HFFc6 (cell line): ENCODE measurements at places on chromosomes 6 and 20.

DNA sequence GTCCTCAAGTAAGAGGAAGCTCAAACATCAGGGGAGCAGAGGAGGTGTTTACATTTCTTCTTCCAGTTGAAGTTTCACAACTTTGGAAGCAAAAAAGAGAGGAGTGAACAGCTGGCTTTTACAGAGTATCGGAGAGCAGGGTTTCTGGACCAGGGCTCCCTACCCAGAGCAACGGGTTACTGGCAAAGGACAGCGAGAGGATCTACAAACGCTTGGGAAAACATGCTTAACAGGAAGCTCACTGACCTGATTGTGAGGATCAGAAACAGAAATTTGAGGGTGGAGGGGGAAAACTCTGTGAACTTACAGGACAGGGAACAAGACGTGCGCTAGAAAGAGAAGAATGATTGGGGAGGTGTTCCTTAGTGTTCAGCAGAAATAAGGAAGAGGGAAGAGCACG, 85.7 kb upstream of the TAB2 start:
- no peak for DNase-seq

DNA sequence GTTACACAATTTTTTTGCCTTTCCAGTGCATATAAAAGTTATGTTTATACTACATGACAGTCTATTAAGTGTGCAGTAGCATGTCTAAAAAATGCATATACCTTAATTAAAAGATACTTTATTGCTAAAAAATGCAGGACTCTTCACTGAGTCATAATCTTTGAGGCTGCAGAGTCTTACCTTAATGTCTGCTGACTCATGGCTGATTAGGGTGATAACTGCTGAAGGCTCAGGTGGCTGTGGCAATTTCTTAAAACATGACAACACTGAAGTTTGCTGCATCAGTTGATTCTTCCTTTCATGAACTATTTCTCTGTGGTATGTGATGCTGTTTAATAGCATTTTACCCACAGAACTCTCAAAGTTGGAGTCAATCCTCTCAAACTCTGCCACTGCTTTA, 19.1 kb downstream of the ZSCAN23 start:
- no peak for DNase-seq

DNA sequence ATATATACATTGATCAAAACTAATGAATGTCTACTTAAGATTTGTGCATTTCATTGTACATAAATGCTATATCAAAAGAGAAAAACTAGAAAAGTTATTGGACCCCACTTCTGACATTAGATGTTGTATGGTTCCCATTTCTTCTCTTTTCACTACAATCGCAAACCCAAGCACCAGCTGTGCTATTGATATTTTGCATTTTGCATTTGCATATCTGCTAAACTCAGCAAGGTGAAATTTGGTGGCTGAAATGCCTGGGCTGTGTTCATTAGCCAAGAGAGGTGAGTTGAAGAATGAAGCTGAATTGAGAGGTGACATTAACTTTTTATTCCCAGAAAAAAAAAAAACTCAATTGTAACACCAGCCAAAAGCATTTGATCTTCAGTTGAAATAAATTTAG, 232.1 kb upstream of the TENT5A start:
- no peak for DNase-seq

- DNase-seq, result no peak
Observed at GRCh38 chr6:35503534-35503933, 6.7 kb upstream of the TEAD3 start.
